ENCODE measurements at places on chromosomes 3 and 15.

DNA sequence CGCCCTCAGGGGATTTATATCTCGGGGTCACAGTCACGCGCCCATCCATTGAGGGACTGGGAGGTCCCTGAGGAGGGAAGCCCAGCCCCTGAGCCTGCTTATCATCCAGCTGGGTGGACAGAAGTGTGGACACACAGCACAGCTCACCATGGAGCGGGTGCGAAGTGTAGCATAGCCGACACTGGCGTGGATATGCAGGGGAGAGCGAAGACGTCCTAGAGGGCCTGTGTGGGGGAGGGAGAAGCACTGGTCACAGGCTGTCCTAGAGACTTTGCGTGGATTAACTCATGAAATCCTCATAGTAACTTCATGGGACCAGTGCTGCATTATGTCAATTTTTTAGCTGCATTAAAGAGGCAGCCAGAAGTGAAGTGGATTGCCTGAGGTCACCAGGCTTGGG is 26.1 kb upstream of the PLXND1 start:
- DNase-seq, result no peak

- no peak for DNase-seq
These were observed 43.1 kb downstream of the STARD5 start for GRCh38 chr15:81280696-81281455.

GRCh38 chr3:11120091-11120805 is 34.0 kb upstream of the HRH1 start:
- no peak for DNase-seq

GRCh38 chr15:61994216-61994615 is 66.0 kb downstream of the VPS13C start:
- DNase-seq, result no peak

Measured in activated T-helper 9 cell treated with anti-CD3 and anti-CD28 coated beads, Interleukin-2, amount 50 U/mL, for 16 hours (primary cell).